ENCODE measurements at places on chromosomes 6 and 20.

- no peak for DNase-seq
Measured at GRCh38 chr6:157163434-157164159, 159.7 kb downstream of the TMEM242 start.

DNA sequence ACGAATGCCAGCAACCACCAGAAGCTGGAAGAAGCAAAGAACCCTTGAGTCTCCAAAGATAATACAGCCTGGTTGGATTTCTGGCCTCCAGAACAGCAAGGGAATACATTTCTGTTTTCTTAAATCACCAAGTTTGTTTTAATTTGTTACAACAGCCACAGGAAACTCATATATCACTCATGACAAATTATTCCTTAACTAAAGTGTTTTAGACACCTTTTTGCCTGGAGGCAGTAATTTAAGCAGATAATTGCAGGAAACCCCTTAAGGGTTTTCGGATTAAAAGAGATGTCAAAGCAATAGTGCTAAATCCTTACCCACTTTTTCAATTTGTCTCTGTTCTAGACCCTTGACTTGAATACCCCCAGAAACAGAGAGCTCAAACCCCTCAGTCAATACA is 1050.0 kb downstream of the EPHA7 start:
- no peak for DNase-seq

DNA sequence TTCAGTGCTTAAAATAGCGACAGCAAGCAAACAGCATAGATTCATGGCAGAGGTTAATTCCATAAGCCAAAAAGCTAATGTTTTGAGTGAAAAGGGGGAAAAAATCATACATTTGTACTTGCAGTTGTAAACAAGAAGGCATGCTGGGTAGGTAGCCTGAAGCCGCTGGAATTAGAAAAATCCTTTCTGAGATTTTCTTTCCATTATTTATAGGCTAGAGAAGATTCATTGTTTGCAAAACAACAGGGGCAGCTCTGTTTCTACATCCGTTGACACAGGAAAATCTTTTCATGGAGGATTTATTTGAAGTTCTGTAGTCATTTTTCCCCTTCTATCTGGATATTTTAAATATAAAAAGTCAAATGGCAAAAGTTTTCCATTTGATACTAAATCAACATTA is 843.9 kb downstream of the QKI start:
- no peak for DNase-seq

GRCh38 chr20:22569353-22569752 is 15.0 kb downstream of the FOXA2 start:
- no peak for DNase-seq
